Activated T-helper 1 cell treated with Interleukin-2 at 50 U/mL for 16 hours (primary cell): ENCODE measurements at places on chromosomes 6 and 20.

GRCh38 chr6:106118835-106119431 is 32.8 kb downstream of the PRDM1 start:
- no peak for DNase-seq

DNA sequence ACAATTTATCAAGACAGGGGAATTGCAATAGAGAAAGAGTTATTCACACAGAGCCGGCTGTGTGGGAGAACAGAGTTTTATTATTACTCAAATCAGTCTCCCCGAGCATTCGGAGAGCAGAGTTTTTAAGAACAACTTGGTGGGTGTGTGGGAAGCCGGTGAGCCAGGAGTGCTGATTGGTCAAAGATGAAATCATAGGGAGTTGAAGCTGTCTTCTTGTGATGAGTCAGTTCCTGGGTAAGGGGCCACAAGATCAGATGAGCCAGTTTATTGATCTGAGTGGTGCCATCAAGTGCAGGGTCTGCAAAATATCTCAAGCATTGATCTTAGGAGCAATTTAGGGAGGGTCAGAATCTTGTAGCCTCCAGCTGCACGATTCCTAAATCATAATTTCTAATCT is 50.0 kb upstream of the ECI2 start:
- no peak for DNase-seq

DNA sequence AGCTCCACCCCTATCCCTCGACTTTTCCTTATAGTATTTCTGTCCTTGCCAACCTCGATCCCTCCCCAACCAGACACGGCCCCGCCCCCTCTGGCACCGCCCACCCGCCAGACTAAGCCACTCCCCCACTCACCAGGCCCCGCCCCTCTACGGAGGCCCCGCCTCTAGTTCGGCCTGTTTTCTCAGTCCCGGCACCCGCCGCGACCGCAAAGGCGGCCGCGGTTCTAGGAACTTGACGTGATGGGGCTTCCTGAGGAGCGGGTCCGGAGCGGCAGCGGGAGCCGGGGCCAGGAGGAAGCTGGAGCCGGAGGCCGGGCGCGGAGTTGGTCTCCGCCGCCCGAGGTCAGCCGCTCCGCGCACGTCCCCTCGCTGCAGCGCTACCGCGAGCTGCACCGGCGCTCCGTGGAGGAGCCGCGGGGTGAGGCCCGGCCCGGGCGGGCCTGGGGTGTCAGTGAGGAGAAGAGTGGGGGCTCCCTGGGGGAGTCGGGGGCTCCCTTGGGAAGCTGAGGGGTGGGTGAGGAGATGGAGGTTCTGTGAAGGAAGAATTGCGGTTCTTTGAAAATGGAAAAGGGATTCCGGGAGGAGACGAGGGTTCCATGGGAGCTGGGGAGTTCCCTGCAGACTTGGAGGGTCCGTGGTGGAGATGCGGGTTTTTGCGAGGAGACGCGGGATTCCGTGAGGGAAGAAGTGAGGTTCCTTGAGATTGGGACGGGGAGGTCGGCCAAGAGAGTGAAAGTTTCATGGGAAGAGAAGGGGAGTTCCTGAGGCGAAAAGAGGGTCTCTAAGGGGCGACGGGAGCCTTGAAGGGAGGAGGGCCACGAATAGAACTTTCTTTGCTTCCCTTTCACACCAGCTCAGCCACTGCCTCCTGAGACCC is at the start of gene ACSS2:
Gene ACSS2, plus strand, starts transcription at position 207 of the 877 bp plus-strand sequence. Its CDS starts 34 bp downstream, at position 241.
- peak; percentile 89 for DNase-seq

- DNase-seq = no peak
Measured at GRCh38 chr6:150182460-150183078, 39.7 kb downstream of the PPP1R14C start.

- no peak for DNase-seq
Measured at GRCh38 chr6:89217299-89217910, at the start of gene GABRR1. GABRR1 (minus strand) TSS chr6:89217358; CDS start chr6:89217322, 36 bp downstream.

- no peak for DNase-seq
Measured at GRCh38 chr20:12067686-12068085, 150.0 kb downstream of the BTBD3 start.

DNA sequence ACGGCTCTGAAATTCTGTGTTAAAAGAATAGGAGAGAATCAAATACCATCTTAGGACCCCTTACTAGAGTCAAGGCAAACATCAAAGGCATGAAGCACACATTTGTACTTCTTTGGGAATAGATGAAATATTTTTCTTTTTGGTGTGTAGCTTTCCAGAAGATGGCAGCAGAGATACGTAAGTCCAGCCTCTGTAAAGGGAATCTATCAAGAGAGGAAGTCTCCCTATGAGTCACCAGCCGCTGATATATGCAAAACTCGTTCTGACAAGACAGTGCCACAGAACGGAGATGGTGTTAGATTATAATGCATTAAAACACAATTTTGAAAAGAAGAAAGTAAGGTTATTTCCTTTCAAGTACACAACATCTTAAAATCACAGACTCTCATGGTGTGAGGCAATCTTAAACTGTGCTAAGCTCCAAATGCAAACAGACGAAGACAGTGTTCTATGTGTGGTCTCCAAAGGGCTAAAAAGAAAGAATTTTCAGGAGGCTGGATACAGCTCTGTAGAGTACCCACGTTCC is 120.0 kb upstream of the AGPAT4 start:
- peak; percentile 20 for DNase-seq

- DNase-seq = no peak
Measured at GRCh38 chr6:159577564-159577963, 115.5 kb downstream of the SOD2 start.

DNA sequence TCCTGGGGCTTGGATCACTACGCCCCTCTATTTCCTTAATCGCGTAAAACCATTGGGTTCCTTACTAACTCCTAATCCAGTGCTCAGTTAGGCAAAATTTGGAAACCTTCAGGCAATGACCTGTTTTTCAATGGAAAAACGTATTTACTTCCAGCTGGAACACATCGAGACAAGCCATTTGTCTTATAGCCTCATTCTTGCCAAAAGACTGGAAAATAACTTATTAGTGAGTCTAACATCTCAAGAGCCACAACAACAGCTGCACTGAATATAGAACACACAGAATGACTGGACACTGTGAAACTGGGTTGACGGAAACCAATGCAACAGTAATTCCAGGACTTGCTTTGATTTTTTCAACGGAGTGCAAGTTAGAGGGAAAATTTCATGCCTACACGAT is 125.2 kb upstream of the MAP3K7 start:
- DNase-seq = no peak

- no peak for DNase-seq
Measured at GRCh38 chr6:7260291-7261031, 52.5 kb downstream of the SSR1 start.

GRCh38 chr6:153790048-153790447 is 249.0 kb upstream of the OPRM1 start:
- DNase-seq = no peak
